Type B pancreatic cell (in vitro differentiated cells): ENCODE measurements at places on chromosomes 2 and 18. TPM values are rescaled to one million over a fixed set of nuclear protein-coding genes. Genes with fewer than 3 reads are reported as not detected.

The RASGRP3 gene
- total RNA-seq, result 0.94 and 1.1 TPM in 2 replicates

The COL4A4 gene
- 1.1 and 1.9 TPM in 2 replicates for total RNA-seq

The CHST10 gene
- 7.2 and 26.9 TPM in 2 replicates for total RNA-seq

The GRB14 gene
- 8.8 and 11.6 TPM in 2 replicates for total RNA-seq

The TTC21B gene
- total RNA-seq, result 12.0 and 25.8 TPM in 2 replicates

The ZBTB7C gene
- total RNA-seq, result 13.0 and 40.9 TPM in 2 replicates

The TUBA3E gene
- not detected in 2 replicates for total RNA-seq

The ATP5MC3 gene
- 311 and 407 TPM in 2 replicates for total RNA-seq

The ADGRF3 gene
- total RNA-seq, result 1.2 and 1.4 TPM in 2 replicates

The REG1B gene
- not detected in 2 replicates for total RNA-seq

The ZDBF2 gene
- total RNA-seq, result 28.3 and 35.1 TPM in 2 replicates

The ITGAV gene
- 45.2 and 65.6 TPM in 2 replicates for total RNA-seq

The LAMA1 gene
- 59.3 and 75.0 TPM in 2 replicates for total RNA-seq

The STEAP3 gene
- total RNA-seq, result 19.0 and 25.5 TPM in 2 replicates

The C2orf49 gene
- 23.5 and 25.8 TPM in 2 replicates for total RNA-seq

The TSPYL6 gene
- not detected in 2 replicates for total RNA-seq

The KCNJ3 gene
- total RNA-seq, result 6.0 and 11.7 TPM in 2 replicates

The SERPINB12 gene
- 15.5 and 22.3 TPM in 2 replicates for total RNA-seq

The SCN1A gene
- 0.19 and 2.6 TPM in 2 replicates for total RNA-seq

The CASP10 gene
- 1.6 and 3.6 TPM in 2 replicates for total RNA-seq

The FEV gene
- total RNA-seq, result 12.5 and 51.1 TPM in 2 replicates

The ZBTB14 gene
- 11.4 and 12.8 TPM in 2 replicates for total RNA-seq

The HOXD4 gene
- total RNA-seq, result 37.0 TPM in 1 of 2 replicates, not detected in the other

The UGT1A4 gene
- not detected in 2 replicates for total RNA-seq

The LOXHD1 gene
- total RNA-seq, result not detected in 2 replicates
